Metanephros (tissue), 2 donors: ENCODE measurements at places on chromosomes 12 and 14. TPM values are rescaled to one million over a fixed set of nuclear protein-coding genes. Genes with fewer than 3 reads are reported as not detected.

The RPGRIP1 gene
- 1.1 TPM for total RNA-seq

The RND1 gene
- 4.3 TPM for total RNA-seq

The TSPAN8 gene
- 23.5 TPM for total RNA-seq

The SLC39A5 gene
- total RNA-seq, result 34.9 TPM

The RBM19 gene
- total RNA-seq, result 31.4 TPM

The CHMP4A gene
- 21.8 TPM for total RNA-seq

The GLTP gene
- total RNA-seq, result 37.0 TPM

The MYO1A gene
- total RNA-seq, result 0.64 TPM

The RPL10L gene
- total RNA-seq, result not detected

The PROX2 gene
- total RNA-seq, result not detected

The P2RX7 gene
- total RNA-seq, result 2.3 TPM

The LPCAT3 gene
- total RNA-seq, result 32.3 TPM

The RPL41 gene
- 1,889 TPM for total RNA-seq

The TRIAP1 gene
- total RNA-seq, result 11.3 TPM

The ERBB3 gene
- 123 TPM for total RNA-seq

The KCNA1 gene
- 0.99 TPM for total RNA-seq

The IL22 gene
- not detected for total RNA-seq

The CLEC6A gene
- 0.12 TPM for total RNA-seq

The DNAJC22 gene
- 14.1 TPM for total RNA-seq

The NRL gene
- 4.4 TPM for total RNA-seq

The DHRS4 gene
- 41.9 TPM for total RNA-seq

The TRHDE gene
- total RNA-seq, result 40.1 TPM

The CHPT1 gene
- total RNA-seq, result 46.3 TPM
